ENCODE measurements at places on chromosomes 1 and 21.

DNA sequence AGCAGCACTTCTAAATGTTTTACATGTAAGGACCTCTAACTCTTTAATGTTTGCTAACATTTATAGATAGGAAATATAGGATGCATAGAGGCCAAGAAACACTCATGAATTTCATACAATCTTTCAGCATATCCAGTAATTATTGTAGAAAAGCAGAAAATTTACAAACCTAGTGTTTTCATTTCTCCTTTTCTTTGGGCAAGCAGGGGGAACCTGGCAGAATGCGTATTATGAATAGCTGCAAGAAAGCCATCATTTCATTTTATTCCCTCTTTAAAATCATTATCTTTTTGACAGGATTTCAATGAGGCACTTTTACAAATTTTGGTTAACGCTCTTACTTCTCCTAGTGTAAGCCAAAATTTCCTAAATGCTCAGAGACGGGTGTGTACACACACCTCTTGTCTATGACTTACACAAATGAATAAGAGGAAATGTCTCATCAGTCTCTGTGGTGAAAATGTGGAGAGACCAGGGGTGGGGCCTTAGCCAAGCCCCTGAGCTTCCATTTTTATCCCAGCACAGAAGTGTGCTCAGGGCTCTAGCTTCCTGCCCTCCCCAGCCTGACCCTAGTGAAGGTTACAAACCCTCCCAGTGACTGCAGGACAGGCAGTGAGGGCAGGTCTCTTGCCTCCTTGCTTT, 91.6 kb downstream of the LRRC8C start:
- no peak for DNase-seq

GRCh38 chr1:92945748-92946270, 15.5 kb downstream of the DIPK1A start:
- no peak for DNase-seq

DNA sequence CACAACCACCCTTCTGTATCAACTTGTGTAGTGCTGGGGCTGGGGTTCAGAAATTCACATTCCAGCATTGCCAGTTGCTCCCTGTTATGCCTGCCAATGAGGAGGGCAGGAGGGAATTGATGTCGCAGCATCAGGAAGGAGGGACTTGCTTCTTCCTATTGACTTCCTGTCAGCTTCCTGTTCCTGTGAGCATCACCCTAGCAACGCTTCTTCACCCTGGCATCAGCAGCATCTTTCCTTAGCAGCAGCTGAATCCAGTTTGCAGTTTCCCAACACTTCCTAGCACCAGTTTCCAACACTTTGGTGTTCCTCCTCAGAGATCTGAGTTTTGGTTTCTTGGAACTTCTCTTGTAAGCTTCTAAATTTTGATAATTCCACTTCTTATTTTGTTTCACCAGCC, 8.9 kb upstream of the TRIM62 start:
- no peak for DNase-seq

GRCh38 chr1:206012086-206012859, 9.1 kb upstream of the RAB7B start:
- peak; percentile 6 for DNase-seq

DNA sequence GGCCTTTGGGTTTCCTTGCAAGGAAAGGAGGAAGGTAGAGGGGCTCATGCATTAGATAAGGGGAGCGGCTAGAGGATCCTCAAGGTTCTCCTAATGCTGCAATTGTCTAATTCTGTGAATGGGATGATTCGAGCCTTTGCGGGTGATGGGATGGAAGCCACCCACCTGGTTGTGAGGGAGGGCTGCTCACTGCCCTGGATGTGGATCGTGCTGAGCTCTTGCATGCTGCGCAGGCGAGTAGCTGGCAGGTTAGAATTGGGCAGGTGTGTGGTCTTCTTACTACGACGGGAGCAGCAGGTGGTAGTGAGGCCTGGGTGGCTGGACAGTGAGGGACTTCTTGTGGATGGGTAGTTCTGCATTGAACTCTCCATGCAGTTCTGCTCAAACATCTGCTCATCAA, 21.2 kb downstream of the DDX20 start:
- DNase-seq = no peak

GRCh38 chr1:119347858-119348257, 20.7 kb upstream of the HAO2 start:
- no peak for DNase-seq

- no peak for DNase-seq
These were observed 122.3 kb downstream of the TNFSF18 start for GRCh38 chr1:172928412-172928811.

DNA sequence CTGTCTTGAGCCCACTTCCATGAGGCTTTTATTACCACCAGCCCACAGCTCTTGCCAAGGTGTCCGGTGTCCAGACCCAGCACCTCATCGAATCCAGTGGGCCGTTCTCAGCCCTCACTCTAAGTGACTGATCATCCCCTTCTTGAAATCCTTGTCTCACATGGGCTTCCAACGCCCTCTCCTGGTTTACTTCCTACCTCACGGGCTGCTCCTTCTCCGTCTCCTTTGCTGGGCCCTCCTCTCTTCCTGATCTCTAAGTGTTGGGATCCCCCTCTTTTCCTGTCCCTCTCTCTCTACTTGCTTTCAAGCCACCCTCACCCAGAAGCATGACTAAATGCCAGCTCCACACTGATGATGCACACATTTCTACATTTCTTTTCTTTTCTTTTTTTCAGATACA, 9.0 kb upstream of the RHBG start:
- DNase-seq = no peak

- DNase-seq = no peak
These were observed 465.7 kb downstream of the SMYD3 start for GRCh38 chr1:246041360-246041759.

GRCh38 chr21:31530364-31530763, 129.1 kb upstream of the SOD1 start:
- DNase-seq = no peak

- no peak for DNase-seq
These were observed 157.9 kb downstream of the DHRS3 start for GRCh38 chr1:12460121-12460520.

DNA sequence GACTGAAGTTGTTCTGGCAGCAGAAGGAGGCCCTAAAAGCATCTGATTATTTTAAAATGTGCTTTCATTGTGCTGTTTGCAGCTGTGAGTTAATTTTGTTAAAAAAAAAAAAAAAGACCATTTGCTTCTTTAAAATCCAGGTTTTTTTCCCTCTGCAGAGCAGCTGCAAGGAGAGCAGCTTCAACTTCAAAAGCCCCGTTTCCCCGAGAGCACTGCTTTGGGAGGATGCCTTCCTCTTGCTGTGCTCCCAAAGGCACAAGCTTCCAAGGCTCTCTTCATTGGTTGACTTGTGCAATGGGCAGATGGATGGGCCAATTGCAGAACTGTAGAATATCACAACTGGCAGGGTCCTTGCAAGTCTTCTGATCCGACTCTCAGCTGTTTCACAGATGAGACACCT, 459.2 kb upstream of the PKN2 start:
- no peak for DNase-seq

Data from effector memory CD8-positive, alpha-beta T cell (primary cell).